ENCODE measurements at places on chromosomes 16 and 17.

GRCh38 chr16:30660424-30661261 lies 2.4 kb downstream of the FBRS start:
- DNase-seq = no peak

GRCh38 chr17:33777674-33778073 lies 477.4 kb upstream of the CCL2 start:
- DNase-seq = no peak

- no peak for DNase-seq
Observed at GRCh38 chr16:23670137-23670776, 8.4 kb upstream of the PLK1 start.

DNA sequence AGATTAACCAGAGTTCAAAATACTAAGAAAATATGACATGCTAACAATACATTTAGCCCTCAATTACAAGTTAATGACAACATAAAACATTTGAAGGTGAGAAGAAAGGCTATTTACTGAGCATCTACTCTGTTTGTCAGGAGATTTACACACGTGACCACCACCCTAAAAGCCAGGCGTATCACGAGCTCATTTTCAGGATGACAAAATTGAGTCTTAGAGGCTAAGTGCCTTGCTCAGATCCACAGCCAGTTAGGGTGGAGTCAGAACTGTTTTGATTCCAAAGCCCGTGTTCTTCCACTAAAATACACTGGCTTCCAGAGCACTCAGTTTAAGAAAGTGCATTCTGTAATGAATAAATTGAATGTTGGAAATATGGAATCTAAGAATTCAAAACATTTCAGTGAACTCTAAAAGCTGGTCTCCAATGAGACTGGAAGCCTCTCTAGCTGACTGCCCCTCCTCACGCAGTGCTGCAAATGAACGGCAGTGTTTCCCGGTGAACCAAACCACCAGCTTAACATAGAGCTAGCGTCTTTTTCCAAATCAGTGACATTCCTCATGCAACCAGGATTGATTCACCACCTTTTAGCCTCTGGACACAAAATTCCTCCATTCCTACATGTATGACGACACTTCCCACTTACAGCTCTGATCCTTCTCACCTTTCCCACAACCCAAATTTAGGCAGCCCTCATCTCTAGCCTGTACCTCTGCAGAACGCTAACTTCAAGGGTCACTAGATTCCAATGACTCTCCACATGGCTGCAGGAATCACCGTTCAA lies 5.9 kb downstream of the ZDHHC7 start:
- no peak for DNase-seq

DNA sequence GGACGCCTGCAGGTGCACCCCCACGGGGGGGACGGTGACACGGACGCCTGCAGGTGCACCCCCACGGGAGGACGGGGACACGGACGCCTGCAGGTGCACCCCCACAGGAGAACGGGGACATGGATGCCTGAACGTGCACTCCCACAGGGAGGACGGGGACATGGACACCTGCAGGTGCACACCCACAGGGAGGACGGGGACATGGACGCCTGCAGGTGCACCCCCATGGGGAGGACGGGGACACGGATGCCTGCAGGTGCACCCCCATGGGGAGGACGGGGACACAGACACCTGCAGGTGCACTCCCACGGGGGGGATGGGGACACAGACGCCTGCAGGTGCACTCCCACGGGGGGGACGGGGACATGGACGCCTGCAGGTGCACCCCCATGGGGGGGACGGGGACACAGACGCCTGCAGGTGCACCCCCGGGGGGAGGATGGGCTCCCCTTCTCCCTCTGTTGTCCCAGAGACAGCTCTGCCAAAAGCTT lies 114.5 kb upstream of the METRNL start:
- no peak for DNase-seq

- DNase-seq = no peak
Observed at GRCh38 chr17:63413128-63413527, 33.0 kb downstream of the CYB561 start.

DNA sequence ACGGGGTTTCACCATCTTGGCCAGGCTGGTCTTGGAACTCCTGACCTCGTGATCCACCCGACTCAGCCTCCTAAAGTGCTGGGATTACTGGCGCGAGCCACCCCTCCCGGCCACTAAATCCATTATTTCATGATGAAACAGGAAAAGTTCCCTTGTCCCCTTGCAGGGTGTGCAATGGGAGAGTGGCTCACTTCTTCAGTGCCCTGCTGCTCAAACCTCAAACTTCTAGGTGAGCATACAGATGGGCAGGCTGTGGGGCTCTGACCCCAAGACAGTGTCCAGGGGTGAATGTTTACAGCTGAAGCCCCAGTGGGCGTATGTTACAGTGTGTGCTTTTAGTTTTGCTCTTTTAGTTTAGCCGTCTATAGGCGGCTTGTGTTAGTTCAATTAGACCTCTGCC lies 34.7 kb downstream of the GJC1 start:
- no peak for DNase-seq

DNA sequence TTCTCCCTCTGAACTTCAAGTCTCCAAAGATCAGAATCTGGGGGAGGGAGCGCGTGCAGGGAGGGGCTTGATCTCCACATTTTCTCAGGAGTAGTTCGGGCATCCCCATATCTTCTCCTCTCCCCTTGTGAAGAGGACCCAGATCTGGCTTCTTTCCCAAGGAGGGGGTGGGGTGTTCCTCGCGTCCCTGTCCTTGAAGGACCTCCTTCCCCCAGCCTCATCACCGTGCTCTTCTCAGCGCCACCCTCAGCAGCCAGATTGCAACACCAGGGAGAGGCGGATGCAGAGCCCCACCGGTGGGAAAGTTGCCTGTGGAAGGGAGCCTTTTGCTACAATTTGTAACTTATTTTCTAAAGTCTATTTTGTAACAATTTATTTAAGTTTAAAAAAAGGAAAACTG lies 5.7 kb downstream of the PRSS53 start:
- no peak for DNase-seq

DNA sequence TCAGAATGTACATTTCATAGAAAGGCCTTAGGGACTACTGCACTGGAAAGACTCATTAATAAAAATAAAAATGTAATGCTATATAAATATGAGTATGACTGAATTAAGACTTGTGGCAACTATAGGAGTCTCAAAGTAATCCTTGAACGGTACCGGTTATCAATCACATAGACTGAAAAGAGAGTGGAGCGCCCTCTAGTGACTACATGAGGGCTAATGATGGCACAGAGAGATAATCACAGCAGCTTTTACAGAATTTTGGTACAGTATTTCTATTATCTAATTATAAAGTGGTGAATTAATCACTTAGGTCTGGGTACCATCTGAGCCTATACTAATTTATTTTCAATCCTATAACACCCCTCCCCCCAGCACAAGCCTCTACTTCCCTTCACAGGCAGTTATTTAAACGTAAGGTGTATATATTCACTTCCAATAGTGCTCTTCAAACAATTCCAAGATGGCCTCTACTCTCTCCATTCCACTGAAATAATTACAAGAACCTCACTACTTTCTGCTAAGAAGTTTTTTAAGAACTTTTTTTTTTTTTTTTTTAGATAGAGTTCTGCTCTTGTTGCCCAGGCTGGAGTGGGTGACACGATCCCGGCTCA lies 40.7 kb upstream of the ANKFY1 start:
- no peak for DNase-seq

DNA sequence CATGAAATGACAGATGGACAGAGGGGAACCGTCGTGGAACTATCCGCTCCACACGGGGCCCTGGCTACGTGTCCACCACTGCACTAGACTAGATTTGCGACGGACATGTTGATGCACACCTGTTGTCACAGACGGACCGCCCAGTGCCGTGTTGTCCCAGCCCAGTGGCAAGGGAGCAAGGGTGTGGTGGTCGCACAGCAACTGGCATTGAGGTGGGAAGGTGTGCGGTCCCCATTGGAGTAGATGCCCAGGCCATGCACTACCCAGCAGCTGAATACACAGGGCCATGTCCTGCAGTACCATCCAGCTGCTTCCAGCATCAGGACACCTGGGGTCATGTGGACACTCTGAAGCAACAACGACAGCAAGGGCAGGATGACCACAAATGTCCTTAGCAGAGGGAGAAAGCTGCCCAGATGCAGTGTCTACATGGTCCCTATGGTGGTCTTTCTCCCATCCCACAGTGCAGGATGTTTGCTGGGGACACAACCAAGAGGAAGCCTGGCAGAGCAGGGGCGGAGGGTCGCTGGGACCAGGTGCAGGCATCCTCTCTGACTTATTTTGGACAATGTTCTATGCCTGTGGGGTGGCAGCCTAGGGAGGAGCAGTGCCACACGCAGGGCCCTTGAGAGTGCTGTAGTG lies 8.8 kb downstream of the FOXF1 start:
- DNase-seq = no peak
